NCI-H1105 (cell line): ENCODE measurements at places on chromosomes 7 and 10.

- DNase-seq = no peak
Measured at GRCh38 chr7:70590126-70590854, 541.7 kb upstream of the GALNT17 start.

DNA sequence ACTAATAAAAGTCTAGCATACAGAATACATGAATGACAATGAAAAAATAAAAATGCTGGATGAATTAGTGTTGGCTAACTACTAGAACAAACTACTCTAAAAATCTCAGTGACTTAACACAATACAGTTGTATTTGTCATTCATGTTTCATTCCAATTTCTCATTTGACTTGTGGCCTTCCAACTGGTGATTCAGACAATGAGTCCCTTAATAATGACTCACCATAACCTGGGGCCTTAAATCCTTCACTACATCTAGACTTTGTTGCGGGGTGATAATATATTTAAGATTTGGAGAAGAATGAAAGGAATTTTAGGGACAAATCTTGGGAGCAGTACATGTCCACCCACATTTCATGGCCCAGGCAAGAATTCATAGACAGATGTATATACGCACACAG lies 90.5 kb upstream of the POM121L12 start:
- no peak for DNase-seq

- peak; percentile 90 for DNase-seq
Measured at GRCh38 chr7:128053023-128053422, 21.8 kb upstream of the LRRC4 start.

DNA sequence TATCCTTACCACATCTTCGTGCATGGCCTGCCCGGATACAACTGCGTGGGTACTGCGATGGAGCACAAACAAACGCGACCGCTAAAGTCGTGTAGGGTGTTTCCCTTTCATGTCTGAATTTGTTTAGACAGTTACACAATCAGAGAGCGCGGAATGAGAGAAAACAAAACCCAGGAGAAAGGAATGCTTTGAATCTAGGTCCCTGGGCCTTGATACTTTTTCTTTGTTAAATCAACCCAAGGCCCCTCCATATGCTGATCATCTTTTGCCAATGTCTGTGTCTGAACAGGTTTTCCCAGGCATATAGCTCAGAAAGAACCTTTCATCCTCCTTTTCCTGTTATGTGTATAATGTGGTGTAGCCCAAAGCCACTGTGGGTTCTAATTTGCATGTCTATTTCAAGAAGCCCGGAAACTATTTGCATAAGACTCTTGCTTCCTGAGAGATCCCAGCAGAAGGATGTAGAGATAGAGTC lies 145.8 kb downstream of the FRMD4A start:
- DNase-seq = no peak

DNA sequence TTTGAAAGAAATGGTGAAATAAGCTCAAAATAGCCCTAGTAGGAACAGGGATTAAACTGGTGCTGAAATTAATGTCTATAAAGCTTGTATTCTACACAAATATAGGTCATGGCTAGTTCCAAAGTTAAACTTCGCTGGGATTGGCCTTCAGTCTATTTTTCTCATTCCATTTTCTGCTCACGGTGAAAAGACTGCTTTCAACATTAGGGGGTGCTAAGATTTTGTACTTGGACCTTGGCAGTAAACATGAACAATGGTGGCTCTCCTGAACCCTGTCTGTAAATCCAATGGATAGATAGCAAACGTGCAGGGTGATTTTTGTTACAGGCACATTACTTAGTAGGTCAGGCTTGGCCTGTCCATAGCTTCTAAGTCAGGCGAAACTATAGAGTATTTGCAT lies 36.0 kb upstream of the RSU1 start:
- no peak for DNase-seq

DNA sequence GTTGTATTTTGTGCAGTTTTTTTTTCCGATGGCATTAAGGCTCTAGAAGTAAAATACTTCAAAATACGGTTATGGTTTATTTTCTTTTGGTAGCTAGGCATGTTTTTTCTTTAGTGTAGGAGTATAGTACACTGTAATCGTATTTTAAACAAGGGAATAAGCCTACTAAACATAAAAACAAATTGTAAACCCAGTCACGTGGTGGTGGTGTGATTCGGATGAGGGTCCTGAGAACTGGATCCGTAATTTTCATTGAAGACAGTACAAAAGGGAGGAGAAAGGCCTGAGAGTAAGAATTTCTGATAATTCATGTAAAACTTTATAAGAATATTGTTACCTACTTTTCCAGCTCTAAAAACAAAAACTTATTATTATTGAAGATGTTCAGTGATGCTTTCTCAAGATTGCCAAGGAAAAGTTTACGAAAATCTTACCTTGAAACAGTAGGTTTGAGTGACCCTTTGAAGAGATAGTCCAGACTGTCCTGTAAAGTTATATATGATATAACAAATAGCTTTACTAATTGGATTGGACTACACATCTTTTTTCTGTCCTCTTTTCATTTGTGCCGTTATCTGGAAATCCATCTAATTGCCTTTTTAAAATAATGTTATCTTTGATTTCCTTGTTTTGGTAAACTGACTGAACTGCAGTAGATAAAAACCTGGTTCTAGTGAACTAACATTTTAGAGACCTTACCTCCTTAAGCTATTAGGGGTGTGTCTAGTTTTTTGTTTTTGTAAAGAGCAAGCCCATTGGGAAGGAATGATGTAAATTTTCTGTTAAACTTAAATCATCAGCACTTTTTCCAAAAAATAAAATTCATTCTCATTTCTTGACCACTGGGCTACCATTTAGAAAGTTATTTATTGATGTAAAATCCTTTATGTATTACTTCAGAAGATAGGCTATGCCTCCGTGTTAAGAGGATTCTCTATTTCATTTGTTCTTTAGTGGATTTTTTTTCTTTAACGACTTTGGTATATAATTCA lies 1.0 kb upstream of the PBLD start:
- no peak for DNase-seq

GRCh38 chr10:48981310-48981907 lies 41.8 kb upstream of the LRRC18 start:
- no peak for DNase-seq

DNA sequence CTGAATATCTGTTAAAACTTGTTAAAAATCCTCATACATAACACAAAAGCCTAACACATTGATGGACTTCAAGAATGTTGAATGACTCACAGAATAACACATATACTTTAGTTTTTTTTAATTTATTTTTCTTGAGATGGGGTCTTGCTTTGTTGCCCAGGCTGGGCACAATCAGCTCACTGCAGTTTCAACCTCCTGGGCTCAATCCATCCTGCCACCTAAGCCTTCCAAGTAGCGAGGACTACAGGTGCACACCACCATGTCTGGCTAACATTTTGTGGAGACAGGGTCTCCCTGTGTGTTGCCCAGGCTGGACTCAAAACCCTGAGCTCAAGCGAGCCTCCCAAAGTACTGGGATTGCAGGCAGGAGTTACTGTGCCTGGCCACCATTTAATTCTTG lies 28.1 kb downstream of the SUV39H2 start:
- DNase-seq = no peak

DNA sequence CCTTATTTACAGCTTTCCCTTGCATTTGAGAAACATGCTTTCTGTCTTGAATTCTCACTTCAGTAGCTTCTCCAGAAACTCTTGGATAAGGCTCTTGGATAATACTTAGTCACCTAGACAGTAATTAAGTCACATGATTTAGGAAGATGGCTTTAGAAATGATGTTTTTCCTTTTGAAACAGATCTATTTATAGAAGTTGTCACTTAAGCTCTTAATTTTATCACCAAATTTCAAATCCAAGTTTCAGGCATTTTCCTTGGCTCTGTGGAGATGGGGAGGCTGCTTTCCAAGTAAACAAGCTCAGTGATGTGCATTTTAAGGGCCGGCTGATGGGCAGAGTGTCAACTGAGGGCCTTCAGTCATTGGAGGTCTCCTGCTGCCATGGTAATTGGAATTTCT lies 130.3 kb downstream of the SRI start:
- no peak for DNase-seq

DNA sequence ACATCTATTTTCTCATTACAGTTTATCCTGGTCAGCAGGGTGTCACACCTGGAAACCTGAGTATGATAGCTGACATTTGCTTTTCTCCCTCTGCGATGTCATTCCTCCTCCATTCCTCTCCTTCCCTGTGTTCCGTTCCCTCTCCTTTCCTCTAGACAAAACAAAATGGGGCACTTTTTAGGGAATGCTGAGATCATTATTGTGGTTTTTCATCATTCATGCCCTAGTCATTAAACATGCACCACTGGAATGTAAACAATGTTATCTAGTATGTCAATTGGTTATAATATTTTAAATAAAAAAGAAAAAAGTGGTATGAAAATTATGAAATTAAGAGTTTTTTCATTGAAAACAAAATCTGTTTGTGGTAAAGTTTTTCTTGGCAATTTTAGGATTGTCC lies 132.6 kb downstream of the MAPK8 start:
- DNase-seq = no peak

DNA sequence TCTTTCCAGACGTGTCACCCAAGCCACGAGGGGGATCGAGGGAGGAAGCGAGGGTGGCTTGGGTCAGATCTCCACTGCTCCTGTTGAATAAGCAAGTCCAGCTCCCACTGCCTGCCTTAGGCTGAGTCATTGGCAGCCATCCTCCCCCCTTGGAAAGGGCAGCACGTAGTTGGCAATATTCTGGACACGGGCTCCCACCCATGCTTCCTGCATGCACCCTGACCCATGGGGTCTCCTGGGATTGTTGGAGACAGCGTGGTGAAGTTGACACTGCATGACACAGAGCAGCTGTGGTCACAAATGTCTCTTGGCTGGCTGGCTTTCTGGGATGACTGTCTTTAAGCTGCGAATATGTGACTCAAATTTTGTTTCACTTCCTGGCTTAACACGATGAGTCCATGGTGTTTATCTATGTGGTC lies 11.2 kb downstream of the BTBD16 start:
- no peak for DNase-seq

DNA sequence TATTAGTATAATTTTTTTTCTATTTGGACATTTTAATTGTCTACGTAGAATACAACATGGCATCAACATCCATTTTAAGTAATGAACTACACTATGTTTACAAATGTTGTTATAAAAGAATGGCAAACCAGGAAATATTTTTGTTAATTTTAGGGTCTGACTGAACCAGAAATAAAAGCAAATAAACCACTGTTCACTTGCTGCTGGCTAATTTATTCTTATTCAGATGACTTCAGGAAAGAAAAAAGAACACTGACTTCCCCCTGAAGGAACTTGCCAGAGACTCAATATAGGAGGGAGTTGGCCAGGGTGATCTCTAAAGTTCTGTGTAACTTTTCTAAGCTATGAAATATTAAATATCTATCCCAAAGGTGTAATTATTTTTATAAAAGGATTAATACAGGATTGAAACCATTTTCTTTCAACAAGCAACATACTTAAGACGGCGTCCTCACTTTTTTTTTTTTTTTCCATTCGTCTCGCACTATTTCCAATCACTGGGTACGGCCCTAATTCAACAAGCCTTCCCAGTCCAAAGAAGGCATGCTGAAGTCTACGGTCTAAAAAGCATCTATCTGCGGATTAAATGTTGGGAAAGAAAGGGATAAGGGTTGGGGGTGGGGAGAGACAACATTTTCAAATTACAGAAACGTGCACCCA lies 1.2 kb downstream of the USP6NL start:
- DNase-seq = no peak

GRCh38 chr7:17770710-17771375 lies 169.5 kb downstream of the SNX13 start:
- DNase-seq = peak; percentile 17

DNA sequence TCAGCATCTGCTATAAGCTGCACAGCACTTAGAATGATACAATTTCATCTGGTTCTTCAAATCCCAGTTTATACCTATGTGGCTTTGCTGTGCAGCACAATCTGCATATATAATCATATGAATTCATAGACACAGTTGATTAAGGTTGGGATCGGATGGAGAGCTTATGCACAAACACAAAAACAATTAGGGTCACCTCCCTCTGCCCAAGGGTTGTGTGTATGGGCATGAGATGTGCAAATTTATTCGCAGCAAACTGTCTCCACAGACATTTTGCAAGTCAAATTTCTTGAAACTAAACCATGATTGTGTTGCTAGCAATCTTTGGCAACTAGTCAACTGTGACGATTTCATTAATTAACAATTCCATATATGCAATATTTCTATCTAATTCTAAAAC lies 955.7 kb downstream of the SORCS3 start:
- DNase-seq = no peak

DNA sequence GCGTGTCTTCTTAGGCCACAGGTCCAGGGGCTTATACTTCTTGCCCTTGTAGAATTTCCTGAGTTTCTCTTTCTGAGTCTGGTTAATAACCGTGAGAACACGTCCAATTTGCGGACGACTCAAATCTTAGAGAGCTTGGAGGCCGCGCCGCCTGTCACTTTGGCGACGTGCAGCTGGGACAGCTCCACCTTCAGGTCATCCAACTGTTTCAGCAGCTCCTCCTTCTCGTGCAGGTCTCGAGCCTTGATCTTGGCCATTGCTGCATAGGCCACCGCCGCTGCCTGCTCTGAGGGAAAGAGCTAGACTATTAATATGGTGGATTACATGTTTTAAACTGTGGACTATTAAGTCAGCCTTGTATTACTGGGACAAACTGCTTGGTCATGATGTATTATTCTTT lies 26.9 kb downstream of the EVX1 start:
- no peak for DNase-seq

DNA sequence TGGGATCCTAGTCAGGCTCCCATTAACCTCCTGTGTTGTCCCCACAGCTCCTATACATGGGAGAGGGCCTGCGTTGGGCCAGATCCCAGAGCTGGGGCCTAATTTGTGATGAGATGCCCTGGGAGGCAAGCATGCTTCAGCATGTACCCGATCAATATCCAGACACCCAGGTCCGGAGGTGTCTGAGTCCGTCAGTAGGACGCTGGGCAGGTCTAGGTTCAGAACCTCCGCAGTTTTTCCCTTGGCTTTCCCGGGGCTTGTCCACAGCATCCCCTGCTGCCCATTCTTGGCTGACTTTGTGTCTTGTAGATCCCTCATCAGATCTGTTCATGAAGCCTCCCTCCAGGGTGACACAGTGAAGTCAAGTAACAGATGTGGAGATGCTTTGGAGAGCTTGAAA lies 32.7 kb upstream of the RBAK start:
- DNase-seq = no peak

GRCh38 chr10:67802767-67803538 lies 35.0 kb downstream of the DNAJC12 start:
- DNase-seq = no peak

- no peak for DNase-seq
Measured at GRCh38 chr10:122495406-122496340, 34.3 kb downstream of the HTRA1 start.

- DNase-seq = no peak
Measured at GRCh38 chr10:113160641-113161040, 210.6 kb downstream of the TCF7L2 start.

DNA sequence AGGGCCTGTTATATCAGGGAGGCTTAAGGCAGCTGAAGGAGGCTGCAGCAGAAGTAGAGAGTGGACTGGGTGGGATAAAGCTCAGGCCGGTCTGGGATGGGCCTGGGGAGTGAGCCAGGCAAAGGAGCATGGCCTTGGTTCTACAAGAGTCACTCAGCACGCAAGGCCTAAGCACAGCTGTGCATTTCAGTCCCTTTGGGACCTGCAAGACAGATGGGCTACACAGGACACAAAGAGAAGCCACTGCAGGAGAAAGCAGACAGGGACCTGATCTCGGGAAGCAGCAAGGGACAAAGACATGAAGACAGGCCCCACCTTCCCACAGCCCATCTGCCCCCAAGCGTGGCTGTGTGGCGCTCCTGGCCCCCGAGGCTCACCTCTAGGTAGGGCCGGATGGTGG lies 29.4 kb downstream of the RRP12 start:
- no peak for DNase-seq
